ENCODE measurements at places on chromosomes 16 and 17.

- peak; percentile 30 for DNase-seq
Observed at GRCh38 chr16:78925083-78925767, 675.3 kb downstream of the MAF start.

GRCh38 chr17:12996941-12997340 lies 20.9 kb downstream of the ELAC2 start:
- no peak for DNase-seq

DNA sequence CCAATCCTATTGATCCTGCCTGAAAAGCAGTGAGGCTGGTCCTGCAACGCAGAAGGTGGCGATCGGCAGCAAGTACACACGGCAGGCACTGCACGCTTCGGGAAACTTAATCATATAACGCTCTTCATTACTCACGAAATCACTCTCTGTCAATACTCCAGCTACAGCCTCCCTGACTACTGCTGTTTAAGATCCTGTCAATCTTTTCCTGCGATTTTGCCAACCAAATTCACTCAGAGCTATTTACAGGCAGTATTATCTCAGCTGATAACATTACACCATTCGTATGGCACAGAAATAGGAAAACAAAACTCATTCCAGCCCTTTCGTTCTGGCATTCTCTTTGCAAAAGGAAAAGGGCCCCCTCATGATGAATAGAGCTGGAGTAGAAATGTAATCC lies 262.4 kb upstream of the CDH8 start:
- no peak for DNase-seq

GRCh38 chr17:42640121-42640520 lies 19.0 kb upstream of the TUBG2 start:
- DNase-seq, result no peak

DNA sequence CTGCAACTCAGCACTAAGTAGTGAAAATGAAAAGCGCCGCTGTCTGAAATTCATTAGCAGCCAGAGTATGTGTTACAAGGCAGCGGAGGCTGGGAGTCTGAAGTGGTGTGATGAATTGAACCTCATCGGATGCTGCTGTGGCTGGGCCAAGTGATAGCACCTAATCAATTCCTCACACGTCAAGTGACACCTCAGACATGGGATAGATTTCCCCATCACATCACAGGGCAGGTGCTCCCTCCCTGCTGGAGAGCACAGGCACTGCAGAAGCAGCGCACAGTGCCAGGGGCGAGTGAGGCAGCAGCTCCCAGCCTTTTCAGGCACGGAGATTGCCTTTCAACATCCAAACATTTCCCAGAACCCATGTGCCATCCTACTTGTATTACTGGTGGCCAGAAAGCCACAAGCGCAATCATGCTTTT lies 32.2 kb downstream of the DRC3 start:
- no peak for DNase-seq

DNA sequence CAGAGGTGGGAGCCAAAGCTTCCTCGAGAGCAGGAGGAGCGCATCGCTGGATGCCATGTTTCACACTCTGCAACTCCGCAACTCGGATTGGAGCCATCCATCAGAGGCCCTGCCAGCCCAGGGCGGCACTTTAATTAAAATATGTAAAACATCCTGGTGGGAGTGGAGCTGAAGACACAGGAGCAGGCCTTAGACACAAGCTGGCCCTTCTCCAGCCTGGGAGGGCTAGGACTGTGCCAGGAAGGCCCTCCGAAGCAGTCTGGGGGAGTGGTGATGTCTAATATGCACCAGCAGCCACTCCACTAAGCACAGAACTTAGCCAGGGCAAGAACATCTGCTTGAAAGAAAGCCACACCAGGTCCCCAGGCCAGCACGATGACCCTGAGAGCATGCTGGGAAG lies 5.8 kb upstream of the CCDC182 start:
- DNase-seq, result no peak

DNA sequence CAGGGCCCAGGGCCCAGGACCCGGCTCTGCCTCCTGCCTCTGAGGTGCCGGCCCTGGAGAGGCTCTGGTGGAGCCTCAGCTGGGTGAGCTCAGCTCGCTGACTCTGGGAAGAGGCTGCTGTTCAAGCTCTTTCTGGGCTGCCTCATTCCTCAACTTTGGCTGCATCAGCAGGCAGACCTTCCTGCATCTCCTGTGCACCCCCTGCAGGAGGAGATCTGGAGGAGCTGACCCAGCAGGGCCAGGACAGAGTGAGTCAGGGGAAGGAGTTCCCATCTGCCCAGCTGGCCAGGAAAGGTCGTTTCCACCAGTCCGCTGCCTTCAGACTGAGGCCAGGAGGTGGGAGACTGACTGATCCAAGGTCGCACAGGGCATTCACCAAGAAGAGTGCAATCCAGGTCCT lies 10.7 kb downstream of the CRHR1 start:
- no peak for DNase-seq

DNA sequence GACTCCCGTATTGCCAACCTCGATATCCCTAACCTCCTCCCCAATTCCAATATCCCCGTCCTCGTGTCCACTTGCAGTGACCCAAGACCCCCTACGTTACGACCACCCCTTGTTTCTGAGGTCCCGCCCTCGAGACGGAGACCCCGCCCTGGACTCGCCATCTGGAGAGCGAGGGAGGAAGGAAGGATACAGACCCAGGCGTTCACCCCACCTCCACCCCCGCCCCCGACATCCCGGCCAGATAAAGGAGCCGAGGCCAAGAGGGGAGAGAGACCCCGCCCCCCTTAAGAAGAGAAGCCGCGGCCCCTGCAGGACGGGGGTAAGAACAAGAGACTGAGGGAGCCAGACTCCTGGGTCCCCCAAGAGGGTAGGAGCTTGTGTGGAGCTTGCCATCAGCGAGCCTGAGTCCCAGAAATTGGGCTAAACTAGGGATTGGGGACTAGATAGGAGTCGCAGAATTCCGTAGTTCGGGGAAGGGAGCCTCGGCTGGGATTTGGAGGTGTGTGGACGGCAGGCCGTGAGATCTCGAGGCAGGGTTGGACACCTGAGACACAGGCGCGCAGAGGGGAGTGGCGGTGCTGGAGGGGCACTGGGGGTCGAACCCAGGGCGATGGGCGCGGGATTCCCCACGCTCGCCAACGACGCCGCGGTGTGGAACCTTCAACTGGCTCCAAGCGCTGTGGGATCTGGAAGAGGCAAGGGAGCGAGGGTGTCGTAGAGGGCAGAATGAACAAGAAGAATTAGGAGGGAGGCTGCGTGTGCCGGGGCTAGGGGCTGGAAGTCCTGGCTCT lies at the start of gene BCL6B:
TSS of gene BCL6B (plus strand) at position 270 of the 791 bp plus-strand sequence. CDS start 622 bp downstream, outside the sequence.
- no peak for DNase-seq

DNA sequence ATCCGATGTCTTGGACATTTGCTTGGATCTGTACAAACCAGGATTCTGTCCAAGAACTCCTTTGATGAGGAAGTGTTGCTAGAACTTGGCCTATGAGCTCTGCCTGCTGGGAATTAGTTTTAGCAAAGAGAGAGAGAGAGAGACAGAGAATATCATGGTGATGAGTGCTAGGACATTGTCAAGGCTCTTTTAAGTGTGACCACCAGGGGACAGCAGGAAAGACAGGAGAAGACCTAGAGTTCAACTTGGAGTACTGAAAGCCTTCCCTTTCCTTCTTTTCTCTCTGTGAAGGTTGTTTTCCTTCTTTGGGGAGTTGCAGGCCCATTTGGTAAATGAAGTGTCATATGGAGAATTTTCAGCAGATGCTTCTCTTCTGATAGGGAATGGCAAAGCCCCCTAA lies 389.2 kb upstream of the HSBP1 start:
- no peak for DNase-seq

- DNase-seq, result no peak
Observed at GRCh38 chr17:57283203-57283971, 27.1 kb downstream of the MSI2 start.

DNA sequence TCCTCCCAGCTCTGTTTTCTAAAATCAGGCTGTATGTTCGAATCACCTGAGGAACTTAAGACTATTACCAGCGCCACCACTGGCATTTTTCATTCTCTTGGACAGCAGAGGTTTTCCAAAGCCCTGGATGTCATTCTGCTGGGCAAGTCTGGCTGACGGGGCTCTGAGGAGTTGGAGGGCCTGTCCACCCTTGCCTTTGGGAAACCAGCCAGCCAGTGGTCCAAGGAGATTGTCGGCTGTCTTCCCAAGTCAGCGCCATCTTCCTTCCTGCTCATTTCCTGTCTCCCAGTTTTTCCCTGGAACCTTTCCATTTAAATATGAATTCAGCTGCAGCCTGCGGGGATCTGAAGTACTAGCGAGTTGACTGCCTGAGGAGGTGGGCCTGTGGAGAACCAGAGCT lies 258.3 kb downstream of the PRKCA start:
- no peak for DNase-seq

- DNase-seq, result no peak
Observed at GRCh38 chr16:87198328-87198832, 118.8 kb downstream of the C16orf95 start.

- no peak for DNase-seq
Observed at GRCh38 chr16:63372815-63373214, 1336.6 kb upstream of the CDH8 start.

DNA sequence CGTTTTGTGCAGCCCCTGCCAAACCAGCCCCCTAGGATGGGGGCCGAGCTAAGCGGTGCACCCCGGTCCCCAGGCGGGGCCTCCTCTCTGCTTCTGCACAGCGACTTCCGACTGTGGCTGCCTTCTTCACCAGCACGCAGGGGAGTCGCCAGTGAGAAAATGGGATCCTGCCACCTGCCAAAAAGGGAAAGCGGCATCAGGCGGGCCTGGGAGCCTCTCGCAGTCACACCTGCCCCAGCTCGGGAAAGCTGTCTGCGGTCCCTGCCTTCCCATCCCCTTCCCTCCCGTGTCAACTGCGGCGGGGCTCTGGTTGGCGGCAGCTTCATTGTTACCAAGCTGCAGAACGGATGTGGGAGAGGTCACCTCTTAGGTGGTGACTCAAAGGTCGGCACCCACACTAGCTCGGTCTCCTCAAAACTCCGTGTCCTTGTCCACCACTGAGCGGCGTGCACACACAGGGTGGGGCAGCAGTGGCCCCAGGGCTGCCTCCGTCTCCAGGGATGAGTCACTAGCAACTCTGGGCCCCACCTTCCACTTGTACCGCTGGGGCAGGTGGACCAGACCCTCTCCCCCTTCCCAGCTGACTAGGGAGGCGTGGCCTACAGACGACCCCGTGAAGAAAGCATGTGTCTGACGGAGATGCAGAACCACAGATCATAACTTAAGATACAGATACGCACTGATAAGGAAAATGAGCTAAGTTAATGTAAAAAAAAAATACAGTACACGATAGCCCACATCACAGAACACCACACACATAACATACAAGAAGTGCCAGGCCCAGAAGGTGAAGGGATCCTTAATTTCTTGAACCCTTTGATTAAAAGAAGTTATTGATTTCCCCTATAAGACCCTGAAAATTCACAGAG lies 1.5 kb upstream of the PCYT2 start:
- no peak for DNase-seq

DNA sequence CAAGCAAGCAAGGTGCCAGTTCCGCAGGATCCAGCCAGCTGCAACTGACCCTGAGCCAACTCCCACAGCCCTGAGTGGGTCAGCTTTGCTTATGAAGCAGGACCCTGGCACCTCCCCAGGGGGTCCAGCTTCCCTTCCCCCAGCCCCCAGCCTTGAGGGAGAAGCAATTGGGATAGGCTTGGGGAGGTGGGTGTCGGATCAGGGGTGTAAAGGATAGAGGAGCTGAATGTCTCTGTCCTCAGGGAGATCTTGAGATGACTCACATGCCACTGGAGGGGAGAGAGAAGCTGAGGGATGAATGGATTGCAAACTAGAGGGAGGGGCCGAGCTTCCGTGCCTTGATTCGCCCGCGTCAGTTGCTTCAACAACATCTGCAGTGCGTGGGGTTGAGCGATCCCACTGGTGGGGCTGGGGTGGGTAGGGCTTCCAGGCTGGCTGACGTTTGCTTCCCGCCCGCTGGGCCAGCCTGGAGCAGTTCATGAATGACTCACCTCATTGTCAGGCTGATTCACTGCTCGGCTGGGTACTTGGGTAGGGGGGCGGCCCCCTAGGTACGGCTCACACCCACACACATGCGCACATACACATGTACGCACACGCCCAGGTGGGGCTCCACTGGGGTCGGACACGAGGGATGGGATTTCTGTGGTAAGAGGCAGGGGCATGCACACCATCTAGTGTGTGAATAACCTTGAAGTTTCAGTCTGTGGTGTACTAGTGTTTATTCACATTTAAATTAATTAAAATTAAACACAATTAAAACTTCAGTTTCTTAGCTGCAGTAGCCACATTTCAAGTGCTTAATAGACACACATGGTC lies 3.6 kb upstream of the HROB start:
- DNase-seq, result no peak

DNA sequence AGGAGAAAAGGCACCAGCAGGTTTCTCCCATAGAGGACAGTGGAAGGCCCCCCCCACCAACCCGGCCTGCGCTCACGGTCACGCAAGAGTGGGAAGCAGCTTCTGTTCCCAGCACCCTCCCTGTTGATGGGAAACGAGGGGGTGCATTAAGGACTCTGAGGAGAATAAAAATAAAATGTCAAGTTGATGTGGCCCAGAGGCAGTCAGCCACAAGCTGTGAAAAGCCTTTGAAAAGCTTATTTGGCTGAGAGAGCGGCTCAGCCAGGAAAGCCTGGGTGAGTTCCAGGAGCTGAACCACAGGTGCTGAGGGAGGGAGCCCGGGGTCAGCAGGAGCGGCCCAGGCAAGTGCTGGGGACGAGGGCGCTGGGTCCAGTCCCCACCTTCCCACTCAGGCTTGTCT lies 26.9 kb upstream of the SPATA32 start:
- DNase-seq, result peak; percentile 45

DNA sequence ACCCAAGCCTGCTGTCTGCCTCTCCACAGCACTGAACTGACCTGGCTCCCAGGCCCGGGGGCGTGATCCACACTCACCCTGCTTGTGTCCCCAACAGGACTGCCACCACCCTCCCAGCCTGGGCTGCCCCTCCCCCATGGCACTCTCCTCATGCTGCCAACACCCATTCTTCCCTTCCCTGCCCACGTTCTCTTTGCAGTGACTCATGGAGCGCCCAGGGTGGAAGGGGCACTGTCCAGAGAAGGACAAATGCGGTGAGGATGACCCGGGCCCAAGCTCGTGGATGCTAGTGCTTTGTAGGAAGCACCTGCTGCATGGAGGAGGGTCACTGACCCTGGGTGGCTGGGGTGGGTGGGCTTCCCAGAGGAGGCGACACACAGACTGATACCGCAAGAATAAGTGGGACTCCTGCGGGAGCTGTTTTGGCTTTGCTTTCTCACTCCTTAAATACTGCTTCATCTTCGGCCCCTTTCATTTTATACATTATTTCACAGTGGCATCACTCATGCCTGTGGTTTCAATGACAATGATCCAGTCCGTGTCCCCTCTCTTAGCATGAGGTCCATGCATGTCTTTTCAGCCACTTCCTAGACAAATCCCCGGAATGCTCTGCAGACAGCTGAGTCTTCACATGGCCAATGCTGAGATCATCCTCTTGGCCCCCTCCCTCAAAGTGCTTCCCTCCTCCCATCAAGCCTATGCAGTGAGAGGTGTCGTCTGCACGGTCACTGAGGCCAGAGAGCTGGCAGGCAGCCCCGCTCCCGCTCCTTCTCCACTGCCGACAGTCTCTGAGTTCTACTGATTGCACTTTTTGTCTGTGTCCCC lies 17.6 kb downstream of the CDK5R1 start:
- DNase-seq, result no peak

- DNase-seq, result no peak
Observed at GRCh38 chr16:78221892-78222291, 122.4 kb downstream of the WWOX start.

- DNase-seq, result no peak
Observed at GRCh38 chr17:66661411-66662256, 173.3 kb upstream of the CACNG5 start.
